ENCODE measurements at places on chromosomes 16 and 17.

GRCh38 chr17:55318715-55319487 lies 54.1 kb downstream of the HLF start:
- no peak for DNase-seq

DNA sequence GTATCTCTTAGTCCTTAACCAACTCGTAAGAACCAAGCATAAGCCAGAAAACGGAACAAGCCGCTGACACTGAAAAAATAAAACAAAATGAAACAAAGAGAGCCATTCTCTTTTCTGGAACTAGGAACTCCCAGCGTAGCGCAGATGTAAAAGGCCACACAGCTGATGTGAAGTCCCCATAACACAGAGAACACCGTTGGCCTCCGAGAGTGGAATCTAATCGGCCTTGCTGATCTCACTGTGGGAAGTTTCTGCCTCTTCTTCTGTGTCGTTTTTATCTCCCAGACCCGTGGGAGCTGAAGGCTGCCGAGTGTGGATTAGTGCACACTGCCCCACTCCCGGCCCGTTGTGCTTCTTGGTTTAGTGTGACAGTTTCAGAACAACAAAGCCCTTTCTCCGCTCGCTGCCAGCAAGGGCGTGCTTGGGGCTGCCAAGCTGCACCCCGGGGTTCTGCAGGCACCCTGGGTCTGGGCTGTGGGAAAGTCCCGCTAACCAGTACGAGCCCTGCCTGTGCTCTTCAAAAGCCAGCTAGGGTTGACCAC lies 21.7 kb downstream of the TTYH2 start:
- DNase-seq: no peak

DNA sequence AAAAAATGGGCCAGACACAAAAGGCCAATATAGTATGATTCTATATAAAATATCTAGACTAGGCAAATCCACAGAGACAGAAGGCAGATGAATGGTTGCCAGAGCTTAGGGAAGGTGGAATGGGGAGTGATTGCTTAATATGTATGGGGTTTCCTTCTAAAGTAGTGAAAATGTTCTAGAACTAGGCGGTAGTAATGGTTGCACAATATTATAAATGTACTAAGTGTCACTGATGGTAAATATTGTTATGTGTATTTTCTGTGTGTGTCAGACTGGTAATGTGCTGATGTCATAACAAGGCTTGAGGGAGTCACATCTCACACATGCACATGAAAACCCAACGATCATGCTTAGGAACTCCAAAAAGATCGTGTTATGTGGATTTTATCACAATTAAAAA lies 106.9 kb upstream of the SIAH1 start:
- no peak for DNase-seq

DNA sequence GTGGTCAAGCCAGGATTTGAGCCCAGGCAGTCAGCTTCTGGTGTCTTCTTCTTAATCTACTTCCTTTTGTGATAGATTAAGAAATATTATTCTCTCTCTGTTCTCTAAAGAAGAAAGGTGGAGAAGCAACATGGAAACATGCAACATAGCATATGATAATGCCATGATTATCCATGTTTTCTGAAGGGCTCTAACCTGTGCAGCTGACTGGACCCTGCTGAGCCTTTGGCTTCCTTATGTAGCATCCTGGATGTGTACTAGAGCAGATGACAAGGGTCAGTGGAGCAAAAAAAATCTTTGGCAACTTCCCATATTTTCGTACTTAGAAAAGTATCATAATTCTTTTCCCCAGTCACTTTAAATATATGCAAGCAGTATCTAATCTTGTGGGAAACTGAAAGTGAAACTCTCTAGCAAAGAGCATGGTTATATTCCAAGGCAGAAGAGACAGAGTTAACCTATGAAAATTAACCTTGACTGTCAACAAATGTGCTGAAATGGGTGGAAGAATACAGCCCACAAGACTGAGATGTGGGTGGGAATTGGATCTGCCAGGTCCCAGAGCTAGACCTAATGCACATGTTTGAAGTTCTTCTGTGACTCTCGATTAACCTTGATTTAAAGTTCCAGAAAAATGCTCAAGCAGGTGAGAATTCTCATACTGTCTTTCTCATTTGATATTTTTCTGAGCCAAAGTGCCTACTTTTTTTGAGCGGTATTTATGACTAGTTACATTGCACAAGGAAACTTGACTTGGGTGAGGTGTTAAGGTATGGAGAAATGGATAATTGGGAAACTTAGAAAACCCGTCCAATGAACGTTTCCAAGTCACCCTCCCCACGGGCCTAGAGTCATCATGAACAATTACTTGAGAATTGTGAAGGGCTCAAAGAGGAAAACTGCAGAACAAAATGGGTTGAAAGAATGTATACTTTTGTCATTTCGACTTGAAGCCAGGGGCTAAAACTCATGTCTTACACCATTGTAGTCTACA lies 248.6 kb downstream of the FTO start:
- DNase-seq: no peak

DNA sequence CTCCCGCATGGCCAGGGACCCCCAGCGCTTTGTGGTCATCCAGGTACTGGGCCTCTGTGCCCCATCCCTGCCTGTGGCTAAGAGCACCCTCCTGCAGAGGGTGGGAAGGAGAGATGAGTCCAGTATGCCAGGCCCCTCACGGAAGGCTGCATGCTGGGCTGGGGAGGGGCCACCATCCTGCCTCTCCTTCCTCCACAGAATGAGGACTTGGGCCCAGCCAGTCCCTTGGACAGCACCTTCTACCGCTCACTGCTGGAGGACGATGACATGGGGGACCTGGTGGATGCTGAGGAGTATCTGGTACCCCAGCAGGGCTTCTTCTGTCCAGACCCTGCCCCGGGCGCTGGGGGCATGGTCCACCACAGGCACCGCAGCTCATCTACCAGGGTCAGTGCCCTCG lies 3.7 kb downstream of the MIEN1 start:
- DNase-seq: no peak

- no peak for DNase-seq
Observed at GRCh38 chr17:4870855-4871254, 28.5 kb upstream of the C17orf107 start.

GRCh38 chr17:21039839-21040575 lies 2.8 kb downstream of the USP22 start:
- DNase-seq: peak; percentile 74

GRCh38 chr17:81959362-81960129 lies 1.4 kb downstream of the NOTUM start:
- peak; percentile 61 for DNase-seq

DNA sequence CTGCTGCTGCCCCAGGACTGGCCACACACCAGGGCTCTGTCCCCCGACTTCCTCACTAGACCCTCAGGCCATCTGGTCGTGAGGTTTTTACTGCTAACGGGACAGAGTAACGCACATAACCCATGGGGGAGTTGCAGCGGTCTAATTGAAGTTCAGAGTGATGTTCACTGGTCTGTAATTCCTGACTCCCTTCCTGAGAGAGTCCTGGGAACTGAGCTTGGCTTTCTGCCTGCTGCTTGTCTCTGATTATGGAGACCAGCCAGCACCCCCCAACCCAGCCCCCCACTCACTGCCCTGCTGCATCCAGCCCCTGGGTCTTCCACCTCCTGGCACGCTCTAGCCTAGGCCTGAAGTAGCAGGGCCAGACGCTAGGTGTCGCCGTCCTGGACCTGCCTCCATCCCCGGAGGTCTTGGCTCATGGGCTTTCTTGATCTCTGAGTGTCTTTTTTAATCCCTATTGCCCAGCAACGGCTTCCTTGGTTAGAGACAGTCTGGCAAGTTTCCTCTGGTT lies 192.9 kb downstream of the CCDC182 start:
- no peak for DNase-seq

GRCh38 chr16:10339777-10340732 lies 45.8 kb upstream of the ATF7IP2 start:
- DNase-seq: no peak

DNA sequence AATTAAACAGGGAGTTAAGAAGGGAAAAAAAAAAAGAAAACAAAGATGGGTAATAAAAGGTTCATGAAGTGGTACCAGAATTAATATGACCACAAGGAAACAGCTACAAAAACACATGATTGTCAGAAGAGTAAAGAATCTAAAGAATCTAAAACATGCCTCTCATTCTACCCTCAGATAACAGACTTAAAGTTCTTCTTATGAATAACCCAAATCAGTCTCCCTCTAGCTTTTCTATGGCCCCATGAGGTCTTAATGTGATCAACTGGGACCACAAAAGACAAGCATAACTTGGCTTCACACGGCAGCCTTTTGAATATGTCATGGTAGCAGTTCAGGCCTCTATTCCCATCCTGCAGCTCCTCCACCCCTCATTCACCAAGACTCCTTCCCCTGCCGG lies 6.9 kb downstream of the MYH10 start:
- DNase-seq: no peak

GRCh38 chr16:84526794-84527531 lies 22.5 kb upstream of the MEAK7 start:
- DNase-seq: no peak

- no peak for DNase-seq
Observed at GRCh38 chr16:87533061-87533460, 40.2 kb upstream of the ZCCHC14 start.

DNA sequence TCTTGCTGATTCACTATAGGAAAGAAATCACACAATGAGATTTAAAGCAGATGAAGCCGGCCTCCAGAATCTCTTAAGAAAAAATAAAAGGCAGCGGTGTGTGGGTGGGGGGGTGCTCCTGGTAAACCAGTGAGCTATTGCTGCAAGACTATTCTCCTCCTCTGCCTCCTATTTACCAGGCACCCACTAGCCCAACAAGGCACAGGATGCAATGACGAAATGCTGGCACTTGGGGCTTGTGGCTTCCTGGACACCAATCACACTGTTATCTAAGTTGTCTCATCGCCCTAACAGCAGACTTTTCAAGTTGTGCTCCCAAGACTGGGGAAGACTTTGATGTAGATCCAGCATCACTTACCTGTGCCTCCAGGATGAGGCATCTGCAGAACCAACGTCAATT lies 50.2 kb upstream of the NDRG4 start:
- no peak for DNase-seq

- DNase-seq: no peak
Observed at GRCh38 chr17:48453447-48453846, 23.4 kb upstream of the SKAP1 start.

DNA sequence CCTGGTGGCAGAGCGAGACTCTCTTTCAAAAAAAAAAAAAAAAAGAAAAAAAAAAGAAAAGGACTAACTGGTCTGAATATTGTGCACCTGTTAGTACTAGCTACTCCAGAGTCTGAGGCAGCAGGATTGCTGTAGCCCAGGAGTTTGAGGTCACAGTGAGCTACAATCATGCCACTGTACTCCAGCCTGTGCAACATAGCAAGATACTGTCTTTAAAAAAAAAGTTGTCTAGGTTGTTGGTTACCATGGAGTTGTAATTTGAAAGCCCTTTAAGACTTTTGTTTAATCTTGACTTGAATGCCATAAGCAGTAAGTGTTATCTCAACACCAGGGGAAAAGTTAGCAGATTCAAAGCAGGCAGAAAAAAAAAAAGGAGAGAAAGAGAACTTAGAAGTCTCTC lies 10.9 kb upstream of the C16orf54 start:
- DNase-seq: no peak

GRCh38 chr16:28202147-28202746 lies 9.5 kb downstream of the XPO6 start:
- no peak for DNase-seq

GRCh38 chr17:8474826-8475225 lies 39.1 kb downstream of the NDEL1 start:
- DNase-seq: no peak

DNA sequence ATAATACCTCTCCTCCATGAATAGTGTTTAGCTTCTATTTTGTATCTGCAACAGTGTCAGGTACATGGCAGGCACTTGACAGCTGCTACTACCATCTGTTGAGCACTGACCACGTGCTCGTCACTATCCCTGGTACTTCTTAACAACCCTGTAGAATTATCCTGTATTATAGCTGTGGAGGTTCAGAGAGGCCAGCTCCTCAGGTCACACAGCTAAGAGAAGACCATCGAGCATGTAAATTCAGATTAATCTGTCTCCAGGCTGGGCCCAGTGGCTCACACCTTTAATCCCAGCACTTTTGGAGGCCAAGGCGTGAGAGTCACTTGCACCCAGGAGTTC lies 26.3 kb downstream of the WSB1 start:
- no peak for DNase-seq

DNA sequence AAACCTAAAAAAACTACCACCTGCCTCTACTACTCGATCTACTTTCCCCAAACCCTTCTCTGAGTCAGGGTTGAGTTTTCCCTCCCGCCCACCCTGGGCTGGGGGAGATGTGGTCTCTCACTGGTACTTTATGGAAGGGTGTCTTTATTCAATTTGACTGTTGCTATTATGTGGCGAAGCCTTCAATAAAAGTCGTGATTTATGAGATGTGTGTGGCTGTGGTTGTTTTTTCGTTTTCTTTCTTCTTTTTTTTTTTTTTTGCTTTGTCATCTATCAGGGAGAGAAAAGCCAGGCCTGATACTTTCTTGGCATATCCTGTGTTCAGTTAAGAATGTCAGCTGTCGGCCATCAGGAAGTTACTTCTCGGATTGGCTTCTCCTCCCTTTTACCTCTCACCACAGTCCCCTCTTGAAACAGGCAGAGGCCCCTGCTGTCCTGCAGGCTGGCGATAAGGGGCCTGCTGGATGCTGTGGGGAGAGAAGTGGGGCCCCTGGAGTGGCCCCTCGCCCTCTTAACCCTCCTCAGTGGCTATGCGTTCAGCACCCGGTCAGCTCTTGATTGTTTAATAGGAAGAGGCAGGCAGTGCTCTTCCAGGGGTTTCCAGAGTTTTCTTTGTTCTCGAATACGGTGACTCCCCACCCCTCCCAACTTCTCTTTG lies 123.0 kb downstream of the MSI2 start:
- DNase-seq: peak; percentile 77

DNA sequence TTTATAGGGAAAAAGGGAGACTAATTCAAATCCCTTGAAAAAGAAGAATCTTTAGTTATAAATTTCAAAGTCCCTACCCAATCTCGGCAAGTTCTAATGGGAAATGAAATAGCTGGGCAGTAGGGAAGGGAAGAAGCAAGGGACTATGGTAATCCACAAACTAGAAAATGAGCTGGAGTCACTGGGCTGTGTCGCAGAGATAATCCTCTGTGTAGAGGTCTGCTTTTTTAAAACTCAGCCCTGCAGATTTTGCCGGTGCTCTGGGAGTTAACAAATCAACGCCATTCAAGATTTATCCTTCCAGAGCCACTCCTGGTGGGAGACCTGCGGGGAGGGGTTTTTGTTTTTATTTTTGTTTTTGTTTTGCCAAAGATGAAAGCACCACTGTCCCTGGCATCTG lies 20.8 kb downstream of the SNX11 start:
- DNase-seq: no peak

DNA sequence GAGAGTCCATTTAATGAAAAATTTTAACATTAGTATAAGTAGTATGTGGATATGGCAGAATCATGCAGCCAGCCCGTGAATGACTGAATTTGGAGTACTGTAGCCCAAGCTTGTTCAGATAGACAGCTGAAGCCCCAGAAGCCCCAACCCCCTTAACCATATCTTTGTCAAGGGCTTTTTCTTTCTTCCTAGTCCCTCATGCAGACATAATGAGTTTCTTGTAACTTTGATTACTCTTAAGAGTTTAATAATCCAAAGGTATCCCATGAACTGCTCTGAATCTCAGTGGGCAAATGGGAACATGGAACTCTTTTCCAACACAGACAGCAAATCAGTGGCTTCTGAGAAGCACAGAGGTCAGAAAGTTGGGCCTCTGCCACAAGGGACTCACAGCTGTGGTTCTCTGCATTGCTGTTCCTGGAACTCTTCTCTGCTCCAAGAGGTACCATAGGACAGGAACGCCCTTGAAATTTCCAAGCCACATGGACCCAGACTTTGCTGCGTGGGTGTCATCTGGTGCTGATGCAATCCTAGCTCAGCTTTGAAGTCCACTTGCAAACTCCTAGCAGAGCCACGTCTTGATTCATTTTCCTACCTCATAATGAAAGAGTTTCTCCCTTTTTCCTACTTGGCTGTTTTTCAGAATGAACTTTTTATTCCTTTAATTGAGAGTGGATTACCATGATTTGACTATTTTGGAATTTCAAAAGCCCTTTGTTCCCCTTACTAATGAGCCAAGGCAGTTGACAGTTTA lies 18.1 kb downstream of the LYRM1 start:
- DNase-seq: no peak

Measured in HTR-8/SVneo (cell line).